Tibial nerve (tissue), 4 donors: ENCODE measurements at places on chromosomes 7 and 10.
A peak's percentile ranks its signal among the peaks of the same experiment; 100 is the strongest.

- H3K4me3 ChIP-seq, result no peak overlapping the region
- no peaks in the 10 kb centered on the region for H3K27me3 ChIP-seq
- no peak overlapping the region for H3K27ac ChIP-seq
- H3K4me1 ChIP-seq, result no peaks in the 10 kb centered on the region
Observed at GRCh38 chr10:86693721-86694369, 25.5 kb downstream of the LDB3 start.

GRCh38 chr7:98027342-98028033 lies 37.5 kb upstream of the OCM2 start:
- H3K27me3 ChIP-seq, result no peaks in the 10 kb centered on the region
- H3K4me3 ChIP-seq, result no peak overlapping the region
- no peaks in the 10 kb centered on the region for H3K4me1 ChIP-seq
- no peaks in the 10 kb centered on the region for H3K36me3 ChIP-seq

DNA sequence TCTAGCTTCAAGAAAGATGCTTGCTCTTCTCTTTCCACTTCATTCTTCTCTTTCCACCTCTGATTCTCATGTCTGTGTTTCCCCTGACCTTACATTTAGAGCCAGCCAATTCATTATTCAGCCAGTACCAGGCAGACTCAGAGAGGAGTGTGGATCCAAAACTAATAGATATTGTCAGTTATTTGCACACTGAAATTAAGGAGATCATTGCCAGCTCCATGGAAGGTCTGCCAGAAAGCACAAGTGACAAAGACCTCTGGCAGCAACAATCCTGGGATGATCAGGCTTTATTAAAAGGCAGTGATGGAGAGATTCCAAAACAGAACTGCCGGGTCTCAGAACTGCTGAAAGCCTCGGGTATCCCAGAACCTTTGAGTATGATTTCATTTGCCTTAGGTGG lies 749.4 kb downstream of the XPNPEP1 start:
- H3K4me3 ChIP-seq, result no peak overlapping the region
- no peak for DNase-seq
- H3K36me3 ChIP-seq, result no peaks in the 10 kb centered on the region
- no peak overlapping the region for H3K27ac ChIP-seq
- H3K27me3 ChIP-seq, result no peaks in the 10 kb centered on the region

DNA sequence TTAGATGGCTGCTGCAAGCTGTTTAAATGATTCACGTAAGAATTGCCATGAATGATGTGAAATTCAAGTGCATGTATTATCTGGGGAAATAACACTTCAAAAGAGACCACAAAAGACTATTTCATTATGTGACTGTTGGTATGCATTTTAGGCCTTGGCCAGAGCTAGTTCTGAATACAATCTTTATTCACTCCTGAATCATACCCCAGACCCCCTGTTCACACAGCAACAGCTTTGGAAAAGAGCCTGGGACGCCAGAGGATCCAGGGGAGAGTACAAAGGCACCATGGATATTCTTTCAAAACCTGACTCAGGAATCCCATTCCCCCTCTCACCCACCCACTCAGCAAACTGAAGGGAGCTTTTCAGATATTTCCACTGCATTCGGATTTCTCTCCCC lies 377.1 kb upstream of the DPP6 start:
- no peak for DNase-seq
- no peaks in the 10 kb centered on the region for H3K27me3 ChIP-seq
- no peaks in the 10 kb centered on the region for H3K4me1 ChIP-seq
- H3K4me3 ChIP-seq, result no peak overlapping the region
- H3K36me3 ChIP-seq, result no peaks in the 10 kb centered on the region
- no peak overlapping the region for H3K27ac ChIP-seq

- H3K36me3 ChIP-seq, result no peaks in the 10 kb centered on the region
- H3K27me3 ChIP-seq, result peaks cover 4% of the 10 kb centered on the region
- DNase-seq, result no peak
- H3K4me1 ChIP-seq, result no peaks in the 10 kb centered on the region
- no peak overlapping the region for H3K4me3 ChIP-seq
Observed at GRCh38 chr7:133109816-133110215, 27.9 kb upstream of the CHCHD3 start.

DNA sequence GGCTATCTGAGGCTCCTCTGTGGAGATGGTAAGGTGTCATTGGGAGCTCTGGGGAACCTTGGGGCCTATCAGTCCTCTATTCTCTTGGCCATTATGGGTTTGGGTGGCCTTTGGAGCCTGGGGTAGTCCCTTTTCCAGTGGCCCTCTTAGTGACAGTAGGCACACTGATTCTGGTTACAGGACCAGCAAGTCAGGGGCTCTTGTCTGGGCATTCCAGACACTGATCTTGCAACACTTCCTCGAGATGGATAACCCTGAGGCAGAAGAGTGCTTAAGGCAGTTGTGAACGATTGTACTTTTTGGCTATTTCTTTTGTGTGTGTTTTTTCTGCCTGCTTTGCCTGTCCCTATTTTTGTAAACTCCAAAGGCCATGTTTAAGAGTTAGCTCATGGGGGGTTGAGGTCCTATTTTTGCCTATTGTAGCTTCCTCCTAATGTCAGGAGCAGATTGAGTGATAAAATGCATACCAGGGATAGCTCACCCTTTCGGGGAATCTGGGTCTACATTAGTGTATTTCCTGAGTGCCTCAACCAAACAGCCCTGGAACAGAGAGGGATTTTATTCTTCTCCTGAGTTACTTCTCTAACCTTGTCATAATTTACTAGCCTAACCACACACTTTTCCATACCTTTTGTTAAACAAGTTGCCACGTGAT lies 61.2 kb downstream of the PRKAR2B start:
- no peaks in the 10 kb centered on the region for H3K36me3 ChIP-seq
- H3K4me3 ChIP-seq, result no peak overlapping the region
- no peak overlapping the region for H3K27ac ChIP-seq
- H3K4me1 ChIP-seq, result no peaks in the 10 kb centered on the region

- no peaks in the 10 kb centered on the region for H3K4me1 ChIP-seq
- no peaks in the 10 kb centered on the region for H3K27me3 ChIP-seq
- no peak for DNase-seq
- peak overlapping the region; percentile 20 for H3K4me3 ChIP-seq
- no peak overlapping the region for H3K27ac ChIP-seq
Observed at GRCh38 chr7:96188174-96188581, 133.7 kb downstream of the SLC25A13 start.

- H3K27ac ChIP-seq, result no peak overlapping the region
- no peak for DNase-seq
- no peaks in the 10 kb centered on the region for H3K4me1 ChIP-seq
- no peak overlapping the region for H3K4me3 ChIP-seq
- no peaks in the 10 kb centered on the region for H3K36me3 ChIP-seq
- no peaks in the 10 kb centered on the region for H3K27me3 ChIP-seq
Observed at GRCh38 chr10:52517012-52517411, 202.9 kb downstream of the DKK1 start.

- H3K27me3 ChIP-seq, result no peaks in the 10 kb centered on the region
- H3K36me3 ChIP-seq, result no peaks in the 10 kb centered on the region
- no peak overlapping the region for H3K4me3 ChIP-seq
- H3K4me1 ChIP-seq, result no peaks in the 10 kb centered on the region
Observed at GRCh38 chr10:58291538-58292174, 22.7 kb downstream of the CISD1 start.

DNA sequence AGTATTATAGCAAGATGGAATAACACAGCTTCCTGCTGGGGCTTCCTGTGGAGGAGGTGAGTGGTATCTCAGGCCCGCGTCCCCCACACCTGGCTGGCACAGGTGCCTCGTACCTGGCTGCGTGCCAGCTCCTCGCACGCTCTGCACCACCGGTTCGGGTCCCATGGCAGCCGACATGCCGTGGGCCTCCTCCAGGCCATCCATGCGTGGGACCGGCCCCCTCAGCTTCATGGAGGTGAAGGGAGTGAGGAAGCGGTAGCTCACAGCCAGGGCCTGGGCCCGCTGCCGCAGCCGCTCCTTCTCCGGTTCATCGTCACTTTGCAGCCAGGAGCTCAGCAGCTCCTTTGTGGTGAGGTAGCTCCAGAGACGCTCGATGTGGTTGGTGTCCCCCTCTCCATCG lies 90.4 kb downstream of the ITIH5 start:
- H3K4me3 ChIP-seq, result no peak overlapping the region
- no peaks in the 10 kb centered on the region for H3K27me3 ChIP-seq
- H3K27ac ChIP-seq, result no peak overlapping the region
- no peak for DNase-seq
- H3K36me3 ChIP-seq, result no peaks in the 10 kb centered on the region

GRCh38 chr10:14084875-14085274 lies 245.8 kb downstream of the FRMD4A start:
- H3K36me3 ChIP-seq, result no peaks in the 10 kb centered on the region
- H3K4me1 ChIP-seq, result peaks cover 4% of the 10 kb centered on the region
- H3K27ac ChIP-seq, result no peak overlapping the region
- no peaks in the 10 kb centered on the region for H3K27me3 ChIP-seq
- no peak for DNase-seq

DNA sequence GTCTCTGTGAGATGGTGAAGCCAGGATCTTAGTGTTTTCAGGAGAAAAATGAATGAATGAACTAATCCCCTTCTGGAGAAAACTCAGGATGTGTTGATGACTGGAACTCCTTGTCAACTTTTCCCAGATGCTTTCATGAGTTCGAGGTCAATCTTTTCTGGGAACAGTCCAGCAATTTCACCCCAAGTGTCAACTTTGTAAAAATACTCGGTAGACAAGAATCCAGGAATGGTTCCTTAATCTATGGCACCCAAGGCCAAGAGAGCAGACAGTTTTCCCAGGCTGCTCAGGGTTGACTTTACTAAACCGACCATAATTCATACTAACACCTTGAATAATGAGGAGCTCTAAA lies 31.1 kb upstream of the LYZL1 start:
- H3K36me3 ChIP-seq, result no peaks in the 10 kb centered on the region
- no peak overlapping the region for H3K27ac ChIP-seq
- H3K27me3 ChIP-seq, result no peaks in the 10 kb centered on the region
- DNase-seq, result no peak
- H3K4me3 ChIP-seq, result no peak overlapping the region

GRCh38 chr7:94559972-94560371 lies 50.4 kb downstream of the CASD1 start:
- H3K27me3 ChIP-seq, result no peaks in the 10 kb centered on the region
- DNase-seq, result no peak
- no peaks in the 10 kb centered on the region for H3K36me3 ChIP-seq

DNA sequence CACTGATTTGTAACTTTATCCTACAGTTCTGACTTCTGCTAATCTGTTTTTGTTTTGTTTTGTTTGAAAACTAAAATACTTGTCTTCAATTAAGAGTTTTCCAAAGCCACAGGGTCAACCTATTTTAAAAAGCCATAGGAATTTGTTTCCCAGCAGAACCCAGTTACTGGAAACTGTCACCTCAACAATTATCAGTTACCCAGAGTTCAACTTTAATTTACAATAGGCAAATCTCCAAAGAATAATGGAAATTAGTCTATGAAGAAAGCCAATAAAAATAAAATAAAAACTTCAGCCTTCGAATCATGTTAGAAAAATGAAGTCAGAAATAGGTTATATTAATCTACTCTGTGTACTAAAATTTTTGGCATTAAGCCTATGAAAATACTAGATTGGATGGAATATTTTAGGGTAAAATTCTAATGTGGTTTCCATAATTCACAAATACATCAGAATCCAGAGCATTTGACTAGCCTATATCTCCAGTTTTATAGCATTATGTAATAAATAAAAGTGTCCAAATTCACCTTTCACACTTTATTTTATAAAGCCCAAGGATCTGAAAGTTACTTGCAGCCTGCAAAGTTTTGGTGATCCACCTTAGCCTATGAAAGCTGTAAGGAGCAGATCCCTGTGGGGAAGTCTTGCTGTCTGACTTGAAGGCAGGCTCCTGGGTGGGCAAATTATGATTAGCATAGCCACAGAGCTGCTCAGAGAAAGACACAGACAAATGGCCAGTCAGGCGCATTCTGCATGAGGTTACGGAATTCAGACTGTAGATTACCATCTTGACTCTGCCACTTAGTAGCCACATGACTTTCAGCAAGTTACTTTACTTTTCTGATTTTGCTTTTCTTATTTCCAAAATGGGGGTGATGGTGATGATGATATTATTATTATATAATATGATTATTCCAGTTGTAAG lies 250.0 kb upstream of the HGF start:
- H3K27ac ChIP-seq, result no peak overlapping the region
